ENCODE measurements at places on chromosomes 3 and 15.

DNA sequence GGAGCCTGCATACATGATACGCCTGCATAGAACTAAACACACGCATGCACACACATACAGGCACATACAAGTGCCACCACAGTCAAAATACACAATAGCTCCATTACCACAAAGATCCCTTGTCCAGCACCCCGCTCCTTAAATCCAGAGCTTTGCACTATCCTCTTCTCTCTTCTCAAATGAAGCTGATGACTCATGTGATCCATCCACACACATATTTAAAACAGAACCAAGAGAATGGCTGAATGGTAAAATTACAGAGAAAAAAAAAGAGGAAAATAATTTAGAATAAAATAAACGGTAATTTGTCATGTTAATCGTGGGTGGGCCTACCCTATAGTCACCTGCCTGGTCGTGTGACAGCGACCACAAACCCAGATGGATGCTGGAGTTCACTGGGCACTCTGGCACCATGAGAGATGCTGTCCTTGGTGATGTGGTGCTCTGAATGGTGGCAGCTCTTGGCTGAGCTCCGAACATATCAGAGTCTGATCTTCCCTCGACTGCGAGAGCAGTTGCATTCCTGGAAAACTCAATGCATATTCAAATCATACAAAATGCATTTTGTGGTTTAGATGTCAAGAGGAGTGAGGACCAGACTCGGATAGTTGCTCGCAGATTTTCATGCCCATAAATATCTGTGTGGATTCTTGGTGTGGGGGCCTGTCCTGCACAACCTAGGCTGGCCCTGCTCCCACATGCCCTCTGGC lies 8.9 kb downstream of the IQSEC1 start:
- no peak for DNase-seq

DNA sequence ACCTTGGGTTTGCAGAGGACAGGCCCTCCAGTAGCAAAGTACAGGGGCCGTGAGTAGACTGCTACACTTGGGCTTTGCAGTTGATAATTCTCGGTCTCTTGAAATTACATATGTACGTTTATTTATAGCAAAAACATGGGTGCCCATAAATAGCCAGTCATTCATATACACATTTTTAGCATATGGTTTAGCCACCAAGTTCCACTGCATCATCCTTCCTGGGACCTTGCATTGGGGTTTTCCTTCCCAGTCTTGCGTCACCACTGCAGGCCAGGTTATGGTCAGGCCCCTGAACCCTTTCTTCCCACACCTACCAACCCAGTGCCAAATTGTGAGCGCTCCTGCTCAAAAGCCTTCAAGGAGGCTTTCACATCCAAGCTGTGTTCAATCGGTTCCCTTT lies 12.7 kb downstream of the KLHL25 start:
- no peak for DNase-seq

- no peak for DNase-seq
Measured at GRCh38 chr3:158381262-158381868, 189.6 kb upstream of the MLF1 start.

DNA sequence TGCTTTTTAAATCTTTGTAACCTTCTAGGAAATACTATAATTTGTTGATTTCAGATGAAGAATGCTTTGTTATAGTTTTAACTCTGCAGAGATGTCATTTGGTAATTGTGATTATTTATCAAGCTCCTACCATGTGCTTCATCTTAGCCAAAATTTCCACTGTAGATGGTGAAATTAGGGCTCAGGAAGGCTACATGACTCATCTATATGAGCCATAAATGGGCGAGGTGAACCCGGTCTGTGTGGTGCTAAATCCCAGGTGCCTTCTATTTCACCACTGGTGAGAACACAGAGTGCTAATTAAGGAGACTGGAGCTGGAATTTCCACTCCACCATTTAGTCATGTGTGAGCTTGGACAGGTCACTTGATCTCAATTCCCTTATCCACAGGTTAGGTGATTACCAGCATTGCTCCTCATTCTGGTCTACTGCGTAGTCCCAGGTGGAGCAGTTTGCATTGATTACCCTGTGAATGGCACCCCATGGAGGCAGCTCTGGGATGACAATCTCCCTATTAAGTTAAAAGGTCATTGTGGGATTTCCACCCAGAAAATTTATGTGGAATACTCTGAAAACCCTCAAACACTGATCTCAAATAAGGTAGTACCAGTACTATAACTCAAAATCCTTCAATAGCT lies 2.8 kb upstream of the CCR3 start:
- no peak for DNase-seq

DNA sequence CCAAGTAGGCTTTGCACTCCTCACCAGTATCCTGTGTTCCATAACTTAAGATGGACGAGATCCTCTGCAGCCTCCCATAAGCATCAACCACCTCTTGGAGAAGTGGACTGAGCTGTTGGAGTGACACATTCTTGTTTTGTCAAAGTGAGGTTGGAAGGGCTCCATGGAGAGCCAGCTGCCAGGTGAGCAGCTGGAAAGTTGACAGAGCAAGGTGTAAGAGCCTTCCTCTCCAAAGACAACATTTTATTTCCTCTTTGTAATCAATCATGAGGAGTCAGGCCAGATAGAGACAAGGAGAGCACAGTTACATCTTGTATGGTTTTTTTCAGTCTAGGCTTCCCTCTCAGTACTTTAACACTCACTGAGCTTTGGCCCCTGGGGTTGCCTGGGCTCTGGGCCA lies 5.1 kb downstream of the ABI3BP start:
- no peak for DNase-seq

- peak; percentile 65 for DNase-seq
Measured at GRCh38 chr3:156816091-156816793, 9.9 kb upstream of the LEKR1 start.

GRCh38 chr3:150384296-150385212 lies 23.5 kb upstream of the TSC22D2 start:
- DNase-seq = peak; percentile 87

- peak; percentile 62 for DNase-seq
Measured at GRCh38 chr15:44550256-44550655, 13.3 kb downstream of the EIF3J start.

DNA sequence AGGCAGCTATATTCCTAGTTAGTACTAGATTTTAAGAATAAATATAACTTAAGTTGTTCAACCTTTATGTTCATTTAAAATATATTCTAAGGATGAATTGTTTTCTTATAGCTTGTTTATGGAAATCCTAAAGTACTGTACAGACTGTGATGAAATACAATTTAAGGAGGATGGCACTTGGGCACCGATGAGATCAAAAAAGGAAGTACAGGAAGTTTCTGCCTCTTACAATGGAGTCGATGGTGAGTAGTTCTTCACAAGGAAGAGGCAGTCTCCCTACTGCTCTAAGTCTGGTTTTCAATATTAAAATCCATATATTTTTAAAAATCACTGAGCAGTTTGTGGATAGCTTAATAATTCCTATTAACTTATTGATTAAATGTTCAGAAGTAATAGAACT lies 29.6 kb downstream of the CALML4 start:
- peak; percentile 5 for DNase-seq

GRCh38 chr3:127735767-127736693 lies 63.3 kb downstream of the ABTB1 start:
- no peak for DNase-seq

- DNase-seq = peak; percentile 39
Measured at GRCh38 chr3:123667784-123668183, 82.9 kb upstream of the HACD2 start.

- no peak for DNase-seq
Measured at GRCh38 chr15:48559285-48559684, 86.2 kb downstream of the FBN1 start.

- DNase-seq = peak; percentile 63
Measured at GRCh38 chr3:41960826-41961750, 815 bp downstream of the ULK4 start.

GRCh38 chr3:190455828-190456227 lies 6.1 kb upstream of the TMEM207 start:
- no peak for DNase-seq
